ENCODE measurements at places on chromosomes 6 and 20.

DNA sequence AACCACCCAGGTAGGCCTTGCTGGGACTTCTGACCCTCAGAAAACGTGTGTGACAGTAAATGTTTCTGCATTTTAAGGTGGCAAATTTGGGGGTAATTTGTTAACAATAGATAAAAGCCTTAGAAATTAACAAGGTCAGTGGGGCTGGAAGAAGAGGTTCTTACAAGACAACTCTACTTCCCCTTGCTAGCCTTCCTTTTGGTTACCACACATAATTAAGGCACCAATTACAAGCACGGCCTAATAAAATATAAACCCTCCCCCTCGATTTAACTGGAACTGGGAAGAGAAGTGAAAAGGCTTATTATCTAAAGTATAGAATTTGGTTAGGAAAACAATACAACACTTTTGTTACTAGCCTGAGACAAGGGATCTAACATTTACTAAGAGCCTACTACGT, 38.8 kb downstream of the ELOVL5 start:
- DNase-seq: peak; percentile 62

- DNase-seq: no peak
Observed at GRCh38 chr20:59352541-59352940, 52.1 kb downstream of the EDN3 start.

- DNase-seq: no peak
Observed at GRCh38 chr6:107348224-107348623, 111.1 kb downstream of the PDSS2 start.

DNA sequence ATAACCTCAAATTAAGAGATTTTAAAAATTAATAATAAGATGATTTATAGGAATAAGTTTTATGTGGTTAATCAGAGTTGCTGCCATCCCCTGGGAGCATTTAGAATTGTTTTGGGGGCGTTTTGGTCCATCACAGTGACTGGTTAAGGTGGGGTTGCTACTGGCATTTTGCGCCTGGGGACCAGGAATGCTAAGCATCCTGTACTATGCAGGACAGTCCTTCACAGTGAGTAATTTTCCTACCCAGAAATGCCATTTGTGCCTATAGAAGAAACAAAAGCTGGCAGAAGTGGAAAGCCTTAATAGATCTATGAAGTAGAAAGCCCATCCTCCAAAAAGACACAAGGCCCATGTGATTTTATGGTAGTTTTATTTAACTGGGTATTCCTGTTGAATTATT, 118.0 kb downstream of the ANKS1A start:
- DNase-seq: no peak

- no peak for DNase-seq
Observed at GRCh38 chr6:34709386-34709785, 12.8 kb upstream of the ILRUN start.
